ENCODE measurements at places on chromosomes 1 and 21.

DNA sequence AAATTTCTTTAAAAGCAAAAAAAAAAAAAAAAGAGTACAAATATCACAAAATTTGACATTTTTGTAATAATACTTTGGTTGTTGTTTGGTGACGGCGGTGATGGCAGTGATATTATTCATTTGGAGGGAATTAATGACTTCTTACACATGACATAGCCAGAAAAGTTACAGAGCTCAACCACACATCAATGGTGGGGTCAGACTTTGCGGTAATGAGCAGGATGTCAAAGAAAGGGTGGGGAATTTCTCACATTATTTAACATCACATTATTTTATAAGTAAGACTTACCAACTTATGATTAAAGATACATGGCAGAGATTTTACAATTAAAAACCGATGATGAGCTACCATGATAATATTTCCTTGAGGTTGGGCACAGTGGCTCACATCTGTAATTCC lies 248.2 kb downstream of the RERE start:
- DNase-seq: no peak

DNA sequence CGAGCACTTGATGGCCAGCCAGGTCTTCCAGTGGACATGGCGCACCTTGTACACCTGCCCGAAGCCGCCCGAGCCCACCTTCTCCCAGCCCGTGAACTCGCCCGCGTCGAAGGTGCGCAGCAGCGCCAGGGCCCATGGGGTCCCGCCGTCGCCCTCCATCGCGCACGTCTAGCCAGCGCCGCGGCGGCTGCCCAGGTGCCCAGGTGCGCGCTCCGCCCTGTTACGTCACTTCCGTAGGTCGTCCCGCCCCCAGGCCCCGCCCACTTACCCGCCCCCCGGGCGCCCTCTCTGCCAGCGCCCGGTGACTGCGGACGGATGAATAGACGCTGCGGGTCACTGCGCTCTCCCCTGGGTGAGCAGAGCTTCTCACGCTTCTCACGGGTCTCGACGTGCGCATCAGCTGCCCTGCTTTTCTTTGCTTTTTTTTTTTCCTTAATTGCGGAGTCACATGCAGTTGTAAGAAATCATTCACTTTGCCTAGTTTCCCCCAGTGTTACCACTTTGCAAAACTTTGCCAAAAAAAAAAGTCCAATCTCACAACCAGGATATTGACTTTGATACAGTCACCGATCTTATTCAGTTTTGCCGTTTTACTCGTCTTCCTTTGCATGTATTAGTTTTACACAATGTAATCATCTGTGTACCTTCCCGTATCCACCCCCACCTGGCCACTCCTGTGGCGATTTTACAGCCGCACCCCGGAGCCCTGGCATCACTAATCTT lies at the start of gene RIPK4:
RIPK4 (minus strand) TSS at position 170 of the 723 bp plus-strand sequence; CDS start at position 159, 11 bp downstream.
- peak; percentile 26 for DNase-seq

DNA sequence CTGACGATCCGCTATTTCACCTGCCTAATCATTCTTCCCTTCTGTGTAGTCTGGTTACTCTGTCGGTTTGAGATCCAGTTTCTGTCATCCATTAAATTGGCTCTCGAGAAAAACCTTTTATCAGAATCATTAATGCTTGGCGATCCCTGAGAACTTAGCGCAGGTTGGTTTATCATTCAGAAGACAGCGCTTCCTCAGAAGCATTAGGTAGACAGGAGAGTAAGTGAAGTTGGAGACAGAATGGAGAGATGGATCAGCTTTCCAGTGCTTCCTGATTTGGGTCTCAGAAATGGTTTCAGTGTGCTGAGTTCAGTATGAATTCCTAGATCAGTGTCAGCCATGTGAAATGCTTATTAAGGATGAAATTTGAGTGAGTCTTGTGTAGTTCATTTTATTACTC lies 1.3 kb downstream of the USP1 start:
- DNase-seq: no peak

DNA sequence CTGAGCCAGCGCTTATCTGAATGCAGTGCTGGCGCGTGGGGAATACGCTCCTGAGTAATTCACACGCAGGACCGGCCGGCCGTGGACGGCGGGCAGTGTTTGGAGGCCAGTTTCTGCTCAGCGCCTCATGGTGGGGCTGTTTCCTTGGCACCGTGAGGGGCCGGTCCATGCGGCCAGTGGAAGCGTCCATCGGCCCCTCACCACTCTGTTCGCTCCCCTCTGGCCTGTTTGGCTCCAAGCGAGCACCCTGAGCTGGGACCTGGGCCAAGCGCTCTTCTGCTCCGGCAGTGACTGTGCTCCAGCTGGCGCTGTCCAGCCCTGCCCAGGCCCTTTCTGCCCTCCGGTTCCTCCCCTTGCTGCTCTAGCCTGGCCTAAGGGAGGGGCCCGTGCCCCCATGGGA lies 16.3 kb upstream of the PLCH2 start:
- no peak for DNase-seq

DNA sequence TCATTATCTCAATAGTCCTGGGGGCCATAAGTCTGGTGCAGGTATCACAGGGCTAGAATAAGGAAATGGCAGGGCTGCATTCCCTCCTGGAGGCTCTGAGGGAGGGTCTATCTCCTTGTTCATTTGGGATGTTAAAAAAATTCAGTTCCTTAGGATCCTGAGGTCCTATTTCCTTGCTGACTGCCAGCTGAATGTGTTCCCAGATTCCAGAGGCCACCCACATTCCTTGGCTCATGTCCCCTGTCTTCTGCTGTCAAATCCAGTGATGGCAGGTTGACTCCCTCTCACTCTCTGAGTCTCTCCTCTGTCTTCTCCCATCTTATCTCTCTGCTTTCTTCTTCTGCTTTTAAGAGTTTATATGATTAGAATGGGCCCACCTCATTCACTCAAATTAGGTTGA lies 400.6 kb downstream of the PTPRU start:
- DNase-seq: no peak

DNA sequence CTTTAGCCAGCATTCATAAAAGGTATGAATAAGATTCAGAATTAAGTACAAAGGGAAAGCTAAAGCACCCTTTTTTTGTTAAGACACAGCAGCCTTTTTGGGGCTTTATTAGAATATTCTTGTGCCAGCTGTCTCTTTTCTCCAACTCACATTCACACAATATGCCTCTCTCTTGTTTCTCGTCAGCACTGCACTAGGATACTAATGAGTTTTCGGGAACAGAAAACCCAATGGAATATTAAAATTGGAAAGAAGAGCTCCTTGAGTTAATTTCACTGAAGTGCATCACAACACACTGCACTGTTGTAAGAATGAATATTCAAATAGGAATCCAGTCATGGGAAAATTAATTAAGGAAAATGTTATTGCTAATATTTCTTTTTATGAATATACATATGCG lies 410.4 kb upstream of the BEND5 start:
- no peak for DNase-seq

DNA sequence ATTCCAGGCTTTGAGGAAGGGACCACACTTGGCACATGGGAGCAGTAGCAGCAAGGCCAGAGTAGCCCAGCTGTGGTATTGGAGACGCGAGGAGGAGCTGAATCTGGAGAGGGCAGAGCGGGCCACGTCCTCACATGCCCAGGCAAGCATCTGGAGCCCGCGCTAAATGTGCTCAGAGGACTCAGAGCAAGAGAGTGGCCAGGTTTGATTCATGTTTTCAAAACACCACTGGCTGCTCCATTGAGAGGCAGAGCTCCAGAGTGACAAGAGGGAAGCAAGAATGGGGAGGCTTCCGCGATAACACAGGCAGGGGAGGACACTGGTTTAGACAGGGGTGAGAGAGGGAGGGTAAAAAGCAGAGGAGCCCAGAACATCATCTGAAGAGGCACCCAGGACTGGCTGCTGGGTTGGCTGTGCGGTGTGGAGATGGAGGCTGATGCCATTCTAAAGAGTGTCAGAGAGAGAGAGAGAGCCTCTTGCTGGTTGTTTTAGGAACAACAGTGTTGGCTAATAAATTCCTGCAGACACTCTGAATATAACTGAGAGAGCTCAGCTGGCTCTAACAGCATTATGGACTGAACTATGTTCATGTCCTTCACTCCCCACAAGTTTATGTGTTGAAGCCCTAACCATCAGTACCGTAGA lies 32.3 kb downstream of the RCAN1 start:
- DNase-seq: no peak

GRCh38 chr1:53431805-53432565 lies 27.2 kb upstream of the DMRTB1 start:
- no peak for DNase-seq

DNA sequence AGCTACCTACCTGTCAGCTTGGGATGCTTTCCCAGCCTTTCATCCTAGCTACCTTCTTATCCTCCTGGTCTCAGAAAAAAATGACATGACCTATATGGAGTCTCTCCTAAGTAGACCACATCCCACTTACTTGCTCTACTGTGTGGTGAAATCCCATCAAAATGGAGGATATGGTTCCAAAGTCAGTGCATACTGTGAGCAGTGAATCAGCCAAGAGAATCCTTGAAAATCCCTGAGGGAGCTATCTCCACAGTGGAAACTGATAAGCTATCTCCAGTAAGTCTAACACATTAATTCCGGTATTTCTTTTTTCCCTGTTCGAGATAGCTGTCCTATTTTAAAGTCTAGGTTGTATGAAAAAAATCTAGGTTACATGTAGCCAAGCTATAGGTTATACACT lies 189.7 kb downstream of the FGGY start:
- DNase-seq: no peak

- DNase-seq: no peak
These were observed 4.0 kb downstream of the EPS8L3 start for GRCh38 chr1:109759513-109760334.

DNA sequence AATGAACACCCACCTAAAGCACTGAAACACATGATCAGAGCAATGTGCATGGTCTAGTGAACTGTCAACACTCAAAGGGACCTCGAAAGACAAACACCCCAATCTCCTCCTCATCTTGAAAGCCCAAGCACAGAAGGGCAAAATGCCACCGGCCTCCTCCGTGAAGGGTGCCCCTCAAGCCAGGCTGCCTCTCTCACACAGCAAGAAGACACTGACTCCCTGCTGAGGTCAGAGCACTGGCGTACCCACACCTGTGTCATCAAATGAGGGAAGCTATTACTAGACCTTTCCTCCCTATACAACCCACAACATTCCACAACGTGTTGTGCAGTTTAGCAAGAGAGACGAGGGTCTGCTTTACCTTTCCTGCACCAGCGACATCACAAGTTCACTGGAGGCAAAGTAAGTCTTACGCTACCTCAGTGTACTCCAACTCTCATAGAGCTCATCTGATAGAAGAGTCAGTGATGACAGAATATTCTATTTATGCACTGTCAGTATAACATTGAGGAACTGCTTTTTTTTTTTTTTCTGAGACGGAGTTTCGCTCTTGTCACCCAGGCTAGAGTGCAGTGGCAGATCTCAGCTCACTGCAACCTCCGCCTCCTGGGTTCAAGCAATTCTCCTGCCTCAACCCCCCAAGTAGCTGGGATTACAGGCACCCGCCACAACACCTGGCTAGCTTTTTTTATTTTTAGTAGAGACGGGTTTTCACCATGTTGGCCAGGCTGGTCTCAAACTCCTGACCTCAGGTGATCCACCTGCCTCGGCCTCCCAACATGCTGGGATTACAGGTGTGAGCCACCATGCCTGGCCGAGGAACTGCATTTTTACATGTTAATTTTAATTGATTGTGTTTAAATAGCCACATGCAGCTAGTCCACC lies 3.3 kb downstream of the SH3BP5L start:
- no peak for DNase-seq

GRCh38 chr21:16711757-16712156 lies 801.1 kb upstream of the CXADR start:
- DNase-seq: no peak

- no peak for DNase-seq
These were observed 47.8 kb downstream of the GADD45A start for GRCh38 chr1:67732750-67733151.

- no peak for DNase-seq
These were observed 10.5 kb upstream of the NASP start for GRCh38 chr1:45573231-45573804.

DNA sequence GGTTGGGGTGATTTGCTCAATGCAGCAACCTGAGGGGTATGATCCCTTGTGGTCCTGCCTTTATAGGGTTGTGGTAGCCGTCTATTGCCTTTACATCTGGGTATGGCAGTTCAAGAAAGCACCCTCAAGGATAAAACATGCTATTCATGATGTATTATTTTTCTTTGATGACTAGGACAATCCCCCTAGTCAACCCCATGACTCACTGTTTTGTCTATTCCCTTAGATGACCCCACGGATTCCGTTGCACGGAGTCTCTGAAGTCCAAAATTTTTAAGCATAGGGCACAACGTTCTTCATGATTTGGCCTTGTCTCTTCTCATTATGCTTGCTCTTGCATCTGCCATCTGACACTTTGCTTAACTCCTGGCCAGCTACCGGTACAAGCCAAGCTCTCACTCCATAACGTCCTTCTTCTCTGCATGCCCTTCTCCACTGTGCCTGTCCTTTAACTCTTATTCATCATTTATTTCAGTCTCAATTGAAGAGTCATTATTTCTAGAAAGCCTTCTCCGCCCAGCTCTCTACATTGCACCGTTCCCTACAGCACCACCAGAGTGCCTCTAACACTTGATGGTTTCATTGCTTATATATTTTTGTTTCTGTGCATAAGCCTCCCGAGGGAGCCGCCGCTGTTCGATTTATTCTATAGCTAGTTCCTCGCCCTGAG lies 838 bp upstream of the DISP1 start:
- DNase-seq: no peak

- no peak for DNase-seq
These were observed 39.3 kb upstream of the ERRFI1 start for GRCh38 chr1:8065369-8065768.

GRCh38 chr1:223177681-223178080 lies 34.6 kb upstream of the TLR5 start:
- DNase-seq: no peak

DNA sequence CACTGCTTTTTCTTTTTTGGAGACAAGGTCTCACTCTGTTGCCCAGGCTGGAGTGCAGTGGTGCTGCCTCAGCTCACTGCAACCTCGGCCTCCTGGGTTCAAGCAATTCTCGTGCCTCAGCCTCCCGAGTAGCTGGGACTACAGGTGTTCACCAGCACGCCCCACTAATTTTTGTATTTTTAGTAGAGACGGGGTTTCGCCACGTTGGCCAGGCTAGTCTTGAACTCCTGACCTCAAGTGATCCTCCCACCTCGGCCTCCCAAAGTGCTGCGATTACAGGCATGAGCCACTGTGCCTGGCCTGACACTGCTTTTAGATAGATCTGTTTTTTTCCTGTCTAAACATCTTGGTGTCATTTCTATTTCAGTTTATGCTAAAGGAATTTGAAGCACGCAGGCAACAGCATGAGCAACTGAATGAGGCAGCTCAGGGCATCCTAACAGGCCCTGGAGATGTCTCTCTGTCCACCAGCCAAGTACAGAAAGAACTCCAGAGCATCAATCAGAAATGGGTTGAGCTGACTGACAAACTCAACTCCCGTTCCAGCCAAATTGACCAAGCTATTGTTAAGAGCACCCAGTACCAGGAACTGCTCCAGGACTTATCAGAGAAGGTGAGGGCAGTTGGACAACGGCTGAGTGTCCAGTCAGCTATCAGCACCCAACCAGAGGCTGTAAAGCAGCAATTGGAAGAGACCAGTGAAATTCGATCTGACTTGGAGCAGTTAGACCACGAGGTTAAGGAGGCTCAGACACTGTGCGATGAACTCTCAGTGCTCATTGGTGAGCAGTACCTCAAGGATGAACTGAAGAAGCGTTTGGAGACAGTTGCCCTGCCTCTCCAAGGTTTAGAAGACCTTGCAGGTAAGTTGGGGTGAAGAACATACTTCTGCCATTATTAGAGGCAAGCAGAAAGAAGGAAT lies 106.1 kb upstream of the BMP8A start:
- DNase-seq: no peak

- DNase-seq: no peak
These were observed 6.4 kb downstream of the INPP5B start for GRCh38 chr1:37940299-37940947.
